ENCODE measurements at places on chromosomes 6 and 20.

GRCh38 chr6:136137008-136137692 lies 113.0 kb downstream of the MTFR2 start:
- peak; percentile 8 for DNase-seq

- no peak for DNase-seq
These were observed 458.2 kb upstream of the JARID2 start for GRCh38 chr6:14787677-14788076.

GRCh38 chr20:23019403-23019802 lies 15.7 kb upstream of the SSTR4 start:
- no peak for DNase-seq

- DNase-seq = no peak
These were observed 111.1 kb downstream of the FOXA2 start for GRCh38 chr20:22473293-22473692.

DNA sequence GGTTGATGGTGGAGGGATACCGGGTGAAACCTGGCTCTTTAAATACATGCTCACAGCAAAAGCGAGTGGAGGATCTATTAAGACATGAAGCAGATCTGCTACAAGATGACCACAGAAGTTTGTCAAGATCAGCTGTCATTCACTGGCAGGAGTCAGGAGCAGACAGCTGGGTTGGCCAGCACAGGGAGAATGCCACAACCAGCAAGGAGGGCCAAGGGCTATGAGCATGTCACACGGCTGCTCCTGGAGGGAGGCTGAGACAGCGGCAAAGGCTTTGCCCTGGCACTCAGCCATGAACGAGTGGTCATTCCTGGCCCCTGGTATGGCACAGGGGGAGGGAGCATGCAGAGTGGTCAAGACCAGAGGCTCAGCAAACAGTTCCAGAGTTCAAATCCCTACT lies 77.6 kb downstream of the POPDC3 start:
- no peak for DNase-seq

DNA sequence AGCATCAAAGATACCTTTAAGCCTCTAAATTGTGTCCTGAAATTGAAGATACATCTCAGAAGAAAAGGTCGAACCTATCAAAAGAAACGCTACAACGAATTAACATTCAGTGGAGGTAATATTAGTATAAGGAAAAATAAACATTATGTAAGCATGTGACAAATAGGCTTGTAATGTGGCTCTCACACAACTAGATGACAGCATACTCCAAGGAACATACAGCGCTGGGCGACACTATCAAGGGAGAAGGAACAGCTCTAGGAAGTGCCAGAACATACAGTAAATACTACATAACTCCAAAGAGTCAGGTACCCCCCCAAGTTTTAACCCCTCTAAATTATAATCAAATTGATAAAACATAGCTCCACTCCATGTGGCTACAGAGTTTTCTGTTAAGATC lies 103.5 kb downstream of the LAMP5 start:
- DNase-seq = peak; percentile 70

DNA sequence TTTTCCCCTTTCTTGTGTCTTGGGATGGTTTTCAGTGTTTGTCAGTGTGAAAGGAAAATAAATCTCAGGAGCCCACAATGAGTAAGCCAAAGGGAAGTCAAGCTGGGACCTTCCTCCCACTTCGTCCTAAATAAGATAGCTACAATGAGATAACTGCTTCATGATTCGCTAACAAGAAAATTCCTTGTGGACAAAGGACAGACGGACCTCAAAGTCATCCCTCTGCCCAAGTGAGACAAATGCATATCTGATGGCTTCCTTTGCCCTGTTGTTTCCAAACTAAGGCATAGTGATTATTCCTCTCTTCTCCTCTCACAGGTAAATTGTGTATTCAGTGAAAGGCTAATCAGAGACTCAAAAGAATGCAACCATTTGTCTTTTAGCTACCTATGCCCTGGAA lies 26.1 kb upstream of the ADTRP start:
- no peak for DNase-seq

DNA sequence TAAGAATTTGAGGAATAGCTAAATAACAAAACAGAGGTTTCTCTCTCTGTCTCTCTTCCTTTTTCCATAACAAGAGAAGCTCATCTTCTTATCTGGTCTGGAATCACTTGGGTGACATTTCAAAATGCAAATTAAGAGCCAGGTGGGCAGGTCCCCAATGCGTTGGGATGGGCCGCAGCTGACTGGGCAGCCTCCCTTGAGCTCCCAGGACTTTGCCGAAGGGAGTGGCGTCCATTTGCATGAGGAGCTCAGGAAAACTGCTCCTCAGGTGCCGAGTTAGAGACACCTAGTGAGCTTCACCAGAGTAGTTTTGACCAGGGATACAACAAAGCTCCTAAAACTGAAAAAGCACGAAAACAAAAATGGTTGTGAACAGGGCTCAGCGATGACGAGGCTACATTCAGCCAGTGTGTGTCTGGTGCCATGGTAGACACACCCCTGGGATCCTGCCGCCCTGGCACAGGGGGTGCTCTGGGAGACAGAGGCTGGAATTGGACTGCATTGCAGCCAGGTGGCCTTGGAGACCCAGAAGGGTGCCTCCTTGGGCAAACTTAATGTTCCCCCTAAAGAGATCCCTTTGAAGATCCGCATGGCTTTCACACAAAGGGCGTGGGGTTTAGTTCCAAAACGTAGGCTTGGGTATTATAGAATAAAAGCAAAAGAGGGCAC lies 13.5 kb upstream of the SERPINB6 start:
- DNase-seq = no peak

DNA sequence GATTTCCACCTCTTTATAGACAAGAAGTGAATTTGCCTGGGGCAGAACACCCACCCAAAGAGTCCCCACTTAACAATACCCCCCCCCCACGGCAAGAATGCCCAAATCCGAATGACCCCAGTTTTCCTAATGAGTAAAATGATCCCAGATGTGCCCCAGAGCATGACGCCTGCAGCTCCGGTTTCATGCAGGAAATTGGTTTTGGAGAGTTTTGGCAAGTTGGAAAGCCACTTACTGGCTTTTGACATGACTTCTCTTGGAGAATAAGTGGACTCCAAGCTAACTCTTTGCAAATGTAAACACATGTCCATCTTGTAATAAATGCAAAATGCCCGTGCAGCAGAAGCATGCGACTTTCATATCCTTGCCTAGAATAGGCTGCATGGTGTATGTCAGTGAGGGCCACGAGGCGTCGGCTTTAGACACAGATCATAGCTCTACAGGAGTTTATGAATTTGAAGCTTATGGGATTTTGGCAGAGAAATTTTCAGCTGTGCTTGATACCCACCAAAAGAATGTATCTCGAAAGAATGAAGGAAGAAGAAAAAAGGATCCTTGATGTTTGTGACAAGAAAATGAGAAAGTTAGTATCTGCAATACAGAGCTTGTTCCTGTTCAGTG lies 24.2 kb downstream of the EDN3 start:
- no peak for DNase-seq

DNA sequence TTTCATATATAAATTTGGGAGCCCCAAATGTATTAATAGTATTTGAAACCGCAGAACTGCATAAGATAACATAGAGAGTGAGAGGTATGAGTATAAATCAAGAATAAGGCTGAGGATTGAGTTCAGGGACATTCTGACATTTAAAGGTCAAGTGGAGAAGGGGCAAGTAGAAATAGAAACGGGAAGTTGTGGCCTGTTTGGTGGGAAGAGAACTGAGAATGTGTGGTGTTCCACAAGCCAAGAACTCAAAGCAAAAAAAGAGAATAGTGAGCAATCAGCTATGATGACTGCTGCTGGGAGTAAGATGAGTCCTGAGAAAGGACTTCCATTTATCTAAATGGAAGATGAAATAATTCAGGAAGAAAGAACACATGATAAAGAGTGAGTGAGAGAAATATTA lies 418.4 kb downstream of the CD109 start:
- no peak for DNase-seq

- no peak for DNase-seq
These were observed 80.1 kb downstream of the ADGRG6 start for GRCh38 chr6:142381845-142382378.

- no peak for DNase-seq
These were observed 122.7 kb downstream of the TMEM242 start for GRCh38 chr6:157200611-157201010.

- no peak for DNase-seq
These were observed 224.2 kb upstream of the SYNCRIP start for GRCh38 chr6:85866758-85867401.

- no peak for DNase-seq
These were observed 641 bp downstream of the DBNDD2 start for GRCh38 chr20:45408646-45409213.

DNA sequence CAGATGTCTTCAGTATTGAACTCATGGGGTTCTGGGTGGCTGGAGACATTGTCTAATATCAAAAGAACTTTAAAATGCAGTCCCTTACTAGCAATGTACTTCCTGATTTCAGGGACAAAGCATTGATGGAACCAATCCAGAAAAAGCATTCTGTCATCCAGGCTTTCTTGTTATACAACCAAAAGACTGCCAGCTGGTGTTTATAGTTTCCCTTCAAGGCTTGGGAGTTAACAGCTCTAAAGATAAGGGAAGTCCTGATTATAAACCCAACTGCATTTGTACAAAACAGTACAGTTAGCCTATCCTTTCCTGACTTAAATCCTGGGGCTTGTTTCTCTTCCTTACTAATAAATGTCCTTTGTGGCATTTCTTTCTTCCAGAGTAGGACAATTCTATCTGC lies 160.0 kb downstream of the COL21A1 start:
- DNase-seq = no peak

DNA sequence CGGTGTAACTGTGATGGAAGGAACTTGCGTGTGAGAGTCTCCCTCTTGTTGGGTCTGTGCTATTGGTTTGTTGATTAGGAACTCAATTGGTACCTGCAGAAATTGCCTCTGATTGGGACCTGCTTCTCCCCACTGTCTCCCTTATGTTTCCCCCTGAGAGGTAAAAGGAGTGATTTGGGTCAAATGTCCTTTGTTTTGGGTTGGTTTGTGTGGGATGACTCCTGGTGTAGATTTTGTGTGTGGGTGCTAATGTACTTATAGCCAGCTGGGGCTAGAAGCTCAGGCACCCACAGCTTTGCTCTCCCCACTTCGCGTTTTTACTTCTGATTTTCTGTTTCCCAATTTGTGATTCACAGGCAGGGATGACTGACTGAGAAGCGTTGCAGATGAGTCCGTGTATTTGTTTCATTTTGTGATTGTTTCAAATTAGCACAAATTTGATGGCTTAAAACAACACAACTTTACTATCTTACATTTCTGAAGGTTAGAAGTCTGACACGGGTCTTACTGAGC lies 79.1 kb downstream of the UTRN start:
- no peak for DNase-seq

DNA sequence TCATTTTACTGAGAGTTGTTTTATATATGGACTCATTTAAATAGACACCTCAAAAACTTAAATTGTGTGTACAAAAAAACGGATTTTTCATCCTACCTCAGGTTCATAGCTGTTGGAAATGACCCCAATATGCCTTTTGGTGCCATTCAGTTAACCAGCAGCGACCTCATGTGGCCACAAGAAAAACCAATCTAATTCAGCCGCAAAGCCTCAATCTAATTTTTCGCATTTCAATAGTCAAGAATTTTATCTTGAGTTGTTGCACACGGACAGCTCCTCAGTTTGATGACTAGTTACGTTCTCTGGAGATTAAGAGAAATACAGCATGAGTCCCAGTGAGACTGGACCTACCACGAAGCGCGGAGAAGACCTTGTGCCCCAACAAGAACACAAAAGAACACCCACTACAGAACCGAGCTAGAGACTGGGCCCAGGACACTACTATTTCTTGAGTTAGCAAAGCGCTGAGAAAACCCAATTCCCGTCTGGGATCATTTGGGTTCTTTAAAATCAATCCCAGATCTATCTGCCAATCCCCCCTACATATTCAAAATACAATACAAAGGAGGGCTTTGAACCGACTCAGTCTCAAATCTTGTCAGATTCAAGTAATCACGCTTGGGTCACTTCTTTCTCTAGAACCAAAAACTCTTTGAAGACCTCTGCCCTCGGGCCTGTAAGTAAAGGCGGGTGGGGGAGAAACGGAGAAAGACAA lies 1.1 kb downstream of the TCP11 start:
- peak; percentile 58 for DNase-seq

GRCh38 chr20:47677635-47678453 lies 107.4 kb downstream of the SULF2 start:
- peak; percentile 60 for DNase-seq

DNA sequence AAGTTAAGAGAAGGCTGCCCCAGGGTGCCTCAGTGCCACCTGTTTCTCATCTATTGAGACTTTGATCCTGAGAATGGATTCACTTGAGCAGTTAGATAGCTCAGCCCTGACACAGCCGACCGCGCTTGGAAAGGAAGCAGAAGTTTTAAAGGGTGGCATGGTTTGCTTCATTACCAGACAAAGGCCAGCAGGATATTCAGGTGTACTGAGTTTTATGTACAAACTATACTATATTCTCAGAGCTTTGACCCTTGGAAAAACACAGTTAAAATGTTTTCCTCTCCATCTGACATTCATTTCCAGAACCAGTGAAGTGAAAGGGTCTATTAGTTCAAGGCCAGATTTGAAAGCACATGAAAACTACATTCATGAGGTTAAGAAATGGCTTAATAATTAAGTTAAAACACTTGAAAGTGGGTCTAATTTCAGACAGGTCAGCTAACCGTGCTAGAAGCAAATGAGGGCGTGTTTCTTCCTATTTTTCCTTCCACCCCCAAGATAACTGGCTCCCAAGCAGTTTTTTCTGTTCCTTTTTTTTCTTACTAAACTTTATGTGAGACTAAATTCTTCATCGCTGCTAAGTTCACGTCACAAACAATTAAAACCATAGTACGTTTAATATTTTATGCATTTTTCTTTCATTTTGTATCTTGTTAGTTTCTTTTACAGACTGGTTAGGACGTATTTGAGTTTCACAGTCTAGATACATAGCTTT lies 385.3 kb upstream of the SOX4 start:
- no peak for DNase-seq

DNA sequence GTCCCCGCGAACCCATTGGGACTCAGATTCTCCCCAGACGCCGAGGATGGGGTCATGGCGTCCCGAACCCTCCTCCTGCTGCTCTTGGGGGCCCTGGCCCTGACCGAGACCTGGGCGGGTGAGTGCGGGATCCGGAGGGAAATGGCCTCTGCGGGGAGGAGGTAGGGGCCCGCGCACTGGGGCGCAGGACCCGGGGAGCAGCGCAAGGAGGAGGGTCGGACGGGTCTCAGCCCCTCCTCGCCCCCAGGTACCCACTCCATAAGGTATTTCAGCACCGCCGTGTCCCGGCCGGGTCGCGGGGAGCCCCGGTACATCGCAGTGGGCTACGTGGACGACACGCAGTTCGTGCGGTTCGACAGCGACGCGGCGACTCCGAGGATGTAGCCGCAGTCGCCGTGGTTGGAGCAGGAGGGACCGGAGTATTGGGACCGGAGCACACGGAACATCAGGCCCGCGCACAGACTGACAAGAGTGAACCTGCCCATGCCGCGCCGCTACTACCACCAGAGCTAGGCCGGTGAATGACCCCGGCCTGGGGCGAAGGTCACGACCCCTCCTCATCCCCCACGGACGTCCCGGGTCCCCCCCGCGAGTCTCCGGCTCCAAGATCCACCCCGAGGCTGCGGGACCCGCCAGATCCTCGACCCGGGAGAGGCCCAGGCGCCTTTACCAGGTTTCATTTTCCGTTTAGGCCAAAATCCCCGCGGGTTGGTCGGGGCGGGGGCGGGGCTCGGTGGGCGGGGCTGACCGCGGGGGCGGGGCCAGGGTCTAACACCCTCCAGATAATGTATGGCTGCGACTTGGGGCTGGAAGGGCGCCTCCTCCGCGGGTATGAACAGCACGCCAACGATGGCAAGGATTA lies 15.7 kb upstream of the HLA-A start:
- DNase-seq = peak; percentile 65
